ENCODE measurements at places on chromosomes 6 and 20.

GRCh38 chr6:83873869-83874268 is 14.4 kb downstream of the CYB5R4 start:
- no peak for DNase-seq

DNA sequence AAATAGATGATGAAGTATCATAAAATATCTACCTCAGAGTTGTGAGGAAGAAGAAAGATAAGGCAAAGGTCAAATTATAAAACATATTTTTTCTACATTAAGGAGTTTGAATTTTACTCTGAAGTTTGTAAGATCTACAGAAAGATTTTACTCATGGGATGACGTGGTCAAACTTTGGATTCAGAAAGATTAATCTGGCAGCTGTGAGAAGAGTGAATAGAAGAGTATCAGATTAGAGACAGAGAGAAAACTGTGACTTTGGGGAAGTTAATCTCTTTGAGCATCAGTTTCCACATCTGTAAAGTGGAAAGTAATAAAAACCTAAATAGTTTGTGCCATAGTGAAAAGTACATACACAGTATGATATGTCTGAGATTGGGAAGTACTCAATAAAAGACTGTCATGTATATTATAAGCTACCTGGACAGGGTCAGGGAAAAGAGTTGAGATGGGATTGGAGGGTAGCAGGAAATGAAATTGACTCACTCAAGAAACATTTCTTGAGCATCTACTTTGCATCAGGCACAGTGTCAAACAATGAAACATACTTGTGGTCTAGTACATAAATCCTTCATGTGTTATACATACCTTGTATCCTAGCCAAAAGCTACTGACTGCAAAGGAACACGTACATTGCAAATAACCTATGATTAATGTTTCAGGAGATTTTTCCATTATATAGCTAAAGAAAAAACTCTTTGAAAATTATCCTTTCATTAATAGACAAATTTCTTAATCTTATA is 222.1 kb downstream of the TMEM200A start:
- DNase-seq: no peak

GRCh38 chr6:121354764-121355163 is 20.5 kb upstream of the TBC1D32 start:
- DNase-seq: no peak

DNA sequence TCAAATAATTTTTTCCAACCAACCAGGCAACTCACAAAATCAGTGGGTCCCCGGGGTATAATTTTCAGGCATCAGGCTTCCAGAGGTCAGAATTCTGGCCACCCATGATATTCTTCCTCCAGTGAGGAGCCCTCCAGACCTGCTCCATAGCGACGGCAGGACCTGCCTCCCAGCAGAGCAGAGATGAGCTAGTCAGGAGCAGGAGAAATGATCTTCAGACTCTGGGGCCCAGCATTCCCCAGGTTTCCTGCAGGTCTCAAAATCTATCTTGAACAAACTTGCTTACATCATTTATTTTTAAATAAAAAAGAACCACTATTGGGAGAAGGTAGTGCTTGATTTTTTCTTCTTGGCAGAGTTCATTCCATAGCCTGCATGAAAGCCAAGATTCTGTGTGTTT is 44.7 kb downstream of the FAM50B start:
- DNase-seq: no peak

- DNase-seq: no peak
Measured at GRCh38 chr6:2635911-2636310, 114.8 kb downstream of the MYLK4 start.

GRCh38 chr20:38113401-38114325 is 51.4 kb downstream of the TGM2 start:
- peak; percentile 35 for DNase-seq

DNA sequence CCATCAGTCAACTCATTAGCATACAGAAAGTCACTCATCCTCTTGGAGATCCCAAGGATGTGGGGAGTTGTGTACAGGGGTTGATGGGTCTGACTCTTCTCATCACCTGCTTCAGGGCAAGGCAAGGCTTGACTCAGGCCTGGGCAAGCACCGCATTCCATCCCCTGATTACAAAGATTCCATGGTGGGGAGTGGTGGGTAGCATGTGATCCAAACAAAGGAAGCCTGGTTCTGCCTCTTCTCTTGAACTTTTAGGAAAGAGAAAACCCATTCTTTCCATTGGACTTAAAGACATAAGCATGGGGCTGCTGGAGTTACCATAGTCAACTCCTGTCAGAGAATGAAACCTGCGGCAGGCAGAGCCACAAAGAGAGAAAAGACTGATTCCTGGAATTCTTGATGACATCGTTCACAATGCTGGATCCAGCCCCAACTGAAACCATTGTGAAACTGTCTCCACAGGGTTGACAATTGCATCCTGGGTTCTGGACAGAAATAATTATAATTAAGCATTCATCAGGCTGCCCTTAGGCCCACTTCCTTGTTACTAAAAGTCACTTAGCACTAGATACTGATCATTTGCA is 235.8 kb upstream of the KCNG1 start:
- DNase-seq: no peak

DNA sequence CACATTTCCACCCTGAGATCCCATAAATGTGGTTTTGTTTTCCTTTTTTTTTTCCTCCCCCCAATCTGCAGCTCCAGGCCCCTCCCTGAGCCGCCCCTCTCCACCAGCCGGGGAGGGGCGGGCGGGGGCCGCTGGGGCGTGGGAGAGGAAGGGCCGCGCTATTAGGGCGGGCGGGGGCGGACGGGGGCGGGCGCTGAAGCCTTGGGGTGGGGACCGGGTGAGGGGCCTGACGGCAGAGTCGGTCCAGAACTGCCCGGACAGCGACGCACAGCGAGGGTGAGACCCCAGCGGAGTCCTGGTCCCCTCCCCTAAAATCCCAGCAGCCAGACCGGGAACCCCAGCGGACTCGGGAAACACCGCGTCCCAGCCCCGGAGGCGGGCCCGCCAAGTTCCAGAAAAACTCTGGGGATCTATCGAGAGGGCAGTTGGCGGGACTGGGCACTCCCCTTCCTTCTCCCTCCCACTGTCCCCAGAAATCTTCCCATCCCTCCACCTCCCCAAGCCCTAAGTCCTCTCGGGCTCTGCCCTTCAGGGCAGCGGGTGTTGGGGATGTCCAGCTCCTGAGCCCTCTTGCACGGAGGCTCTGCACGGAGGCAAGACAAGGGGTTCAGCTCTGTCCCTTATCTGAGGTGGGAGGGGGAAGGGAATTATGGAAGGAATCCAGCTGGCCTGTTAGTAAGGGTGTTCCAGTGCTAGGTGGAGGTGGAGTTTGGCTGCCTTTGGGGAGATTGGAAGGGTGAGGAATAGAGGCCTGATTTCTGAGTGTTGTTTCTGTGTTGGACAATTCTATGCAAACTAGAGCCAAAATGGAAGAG is at the start of gene PRICKLE4:
Gene PRICKLE4 (plus strand): TSS at position 232 of the 815 bp plus-strand sequence. CDS start 2,692 bp downstream, outside the sequence.
- no peak for DNase-seq

DNA sequence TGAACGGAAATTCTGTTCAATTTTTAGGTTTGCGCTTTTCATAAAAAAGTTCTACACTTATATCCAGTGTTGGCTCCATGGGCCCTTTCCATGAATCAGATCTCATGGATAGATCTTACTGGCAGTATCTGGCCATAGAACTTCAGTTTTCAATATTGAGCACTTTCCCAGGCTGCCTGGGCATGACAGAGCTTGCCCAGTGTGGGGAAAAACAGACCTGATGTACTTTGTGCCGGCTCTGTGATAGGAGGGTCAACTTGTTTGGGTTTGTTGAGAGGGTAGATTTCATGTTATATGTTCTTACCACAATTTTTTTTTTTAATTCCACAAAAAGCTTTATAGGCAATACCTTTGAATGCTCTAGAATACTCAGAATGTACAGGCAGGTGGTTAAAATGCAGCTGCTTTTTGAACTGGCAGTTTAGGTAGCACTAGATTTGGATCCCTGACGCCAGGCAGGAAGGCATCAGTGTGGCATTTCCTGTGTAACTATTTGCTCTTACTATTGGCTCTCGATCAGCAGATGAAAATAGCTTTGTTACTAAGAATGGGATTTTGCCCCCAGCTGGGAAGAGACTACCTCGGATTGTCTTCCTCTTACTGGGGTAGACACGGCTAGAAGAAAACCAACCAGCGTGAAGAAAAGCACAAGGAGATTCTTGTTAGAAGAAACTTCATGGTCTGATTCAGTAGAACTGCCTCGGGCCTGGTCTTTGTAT is 404.9 kb upstream of the SOX4 start:
- no peak for DNase-seq

GRCh38 chr6:34027445-34027936 is 118.4 kb downstream of the GRM4 start:
- DNase-seq: peak; percentile 27

GRCh38 chr20:44183282-44183681 is 3.7 kb downstream of the JPH2 start:
- no peak for DNase-seq

DNA sequence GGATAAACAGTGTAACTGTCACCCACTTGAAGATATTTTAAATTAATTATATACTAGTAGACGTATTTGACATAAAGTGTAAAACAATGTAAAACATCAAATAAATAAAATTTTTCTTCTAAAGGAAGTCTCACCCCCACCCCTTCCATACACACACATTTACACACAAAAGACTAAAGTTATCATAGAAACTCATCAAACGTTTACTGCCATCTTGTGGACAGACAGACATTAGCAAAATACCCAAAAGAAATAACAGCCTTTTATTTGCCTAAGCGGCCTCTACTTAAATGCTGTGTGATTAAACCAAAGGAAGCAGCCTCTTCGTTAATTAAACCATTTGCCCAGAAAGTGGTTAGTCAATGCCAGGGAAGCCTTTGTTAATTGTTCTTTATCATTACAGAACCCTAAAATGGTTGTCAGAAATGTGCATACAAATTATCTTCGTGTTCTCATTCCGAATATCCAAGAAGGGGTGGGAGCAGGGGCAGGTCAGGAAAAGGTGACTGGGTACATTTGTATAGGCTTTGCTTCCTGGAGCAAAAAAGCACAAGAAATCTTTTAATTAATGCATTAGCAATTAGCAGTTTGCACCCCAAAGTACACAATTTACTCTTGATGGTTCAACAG is 176.2 kb upstream of the SASH1 start:
- no peak for DNase-seq

GRCh38 chr6:158321960-158322359 is 9.7 kb downstream of the TULP4 start:
- no peak for DNase-seq

DNA sequence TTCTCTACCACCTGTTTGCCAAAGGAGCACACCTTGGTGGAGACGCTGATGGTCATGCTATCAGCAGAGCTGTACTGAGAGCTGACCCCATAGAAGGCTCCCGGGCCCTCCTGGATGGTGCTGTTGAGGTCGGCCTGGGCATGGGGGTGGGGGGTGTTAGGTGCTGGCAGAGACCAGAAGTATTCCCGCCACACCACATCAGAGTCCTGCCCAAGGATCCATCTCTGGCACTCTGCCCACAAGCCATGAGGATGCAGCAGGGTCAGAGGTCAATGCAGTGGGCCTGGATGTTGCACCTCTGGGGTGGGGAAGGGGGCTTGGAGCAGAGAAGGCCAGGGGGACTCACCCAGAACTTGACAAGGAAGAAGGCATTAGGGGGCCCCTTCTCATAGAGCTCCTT is 7.4 kb downstream of the RPL10A start:
- DNase-seq: no peak

DNA sequence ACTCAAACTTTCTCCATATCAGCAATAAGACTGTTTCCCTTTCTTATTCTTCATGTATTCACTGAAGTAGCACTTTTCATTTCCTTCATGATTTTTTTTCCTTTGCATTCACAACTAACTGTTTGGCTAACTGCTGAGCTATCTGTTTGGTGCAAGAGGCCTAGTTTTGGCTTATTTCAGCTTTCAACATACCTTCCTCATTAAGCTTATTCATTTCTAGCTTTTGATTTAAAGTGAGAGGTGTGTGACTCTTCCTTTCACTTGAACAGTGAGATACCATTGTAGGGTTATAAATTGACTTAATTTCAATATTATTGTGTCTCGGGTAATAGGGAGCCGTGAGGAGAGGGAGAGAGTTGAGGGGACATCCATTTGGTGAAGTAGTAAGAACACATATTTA is 262.0 kb upstream of the PREP start:
- no peak for DNase-seq

GRCh38 chr6:79782792-79783580 is 151.9 kb downstream of the SH3BGRL2 start:
- DNase-seq: no peak

DNA sequence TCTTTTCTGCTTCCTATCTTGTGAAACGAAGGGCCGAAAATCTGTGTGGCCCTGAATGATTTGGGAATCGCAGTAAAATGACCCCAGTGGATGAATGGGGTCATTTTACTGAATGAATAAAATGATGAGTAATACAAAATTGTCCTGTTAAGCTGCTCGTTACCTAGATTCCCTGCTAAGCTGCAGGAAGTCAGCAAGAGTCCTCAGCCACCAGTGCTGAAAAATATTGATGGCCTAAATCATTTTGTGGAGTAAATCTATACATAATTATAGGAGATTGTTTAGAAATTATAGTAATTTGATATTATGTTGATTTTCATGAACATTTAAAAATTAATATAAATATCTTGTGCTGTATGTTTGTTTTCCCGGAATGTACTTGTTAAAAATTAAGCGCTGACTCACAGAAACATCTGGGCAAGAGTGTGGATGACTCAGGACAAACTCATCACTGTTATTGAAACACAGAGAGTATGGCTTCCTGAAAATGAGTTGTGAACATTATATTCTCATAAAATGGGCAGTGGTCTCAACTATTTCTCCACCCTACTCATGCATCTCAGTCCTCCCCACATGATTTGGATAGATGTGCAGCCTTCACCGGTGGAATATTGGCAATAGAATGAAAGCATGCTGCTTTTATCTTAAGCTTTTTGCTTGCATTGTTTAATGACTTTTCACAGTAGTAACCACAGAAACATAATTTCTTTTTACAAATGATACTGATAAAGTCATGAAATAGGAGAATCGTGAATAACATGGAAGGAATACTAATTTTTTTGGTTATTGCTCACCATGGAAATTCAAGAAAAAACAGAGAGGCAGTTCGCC is 36.2 kb upstream of the RGS17 start:
- DNase-seq: no peak

- no peak for DNase-seq
Measured at GRCh38 chr6:130945401-130945919, 117.6 kb downstream of the EPB41L2 start.

GRCh38 chr20:63495741-63496595 is 2.9 kb downstream of the EEF1A2 start:
- DNase-seq: no peak

DNA sequence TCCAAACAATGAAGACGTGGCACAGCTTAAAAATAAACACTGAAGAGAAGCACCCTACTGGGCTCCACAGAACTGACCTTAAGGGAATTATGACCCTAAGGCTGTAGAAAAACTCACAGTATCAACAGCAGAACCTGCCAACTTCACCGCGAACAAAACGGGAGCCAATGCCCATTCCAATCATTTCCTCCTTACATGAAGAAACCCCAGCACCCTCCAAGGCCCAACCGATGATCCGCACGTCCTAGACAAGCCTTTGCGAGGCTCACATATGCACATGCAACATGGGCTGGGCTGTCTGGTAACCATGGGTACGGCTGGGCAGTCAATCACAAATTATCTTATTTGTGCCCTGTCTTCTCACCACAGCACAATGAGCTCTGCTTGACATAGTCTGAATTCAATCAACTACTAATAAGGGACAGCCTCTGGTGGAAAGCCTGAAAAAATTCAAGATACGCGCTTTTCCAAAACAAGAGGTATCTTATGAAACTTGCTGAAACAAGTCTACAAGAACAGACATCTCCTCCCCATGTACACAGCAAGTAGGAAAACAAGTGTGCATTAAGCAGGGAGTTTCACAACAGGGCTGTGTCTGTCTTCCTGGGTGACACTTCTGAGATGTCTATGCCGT is 1.7 kb downstream of the DIDO1 start:
- DNase-seq: no peak

Data from iPS DF 6.9 (cell line).